ENCODE measurements at places on chromosomes 13 and 19. TPM values are rescaled to one million over a fixed set of nuclear protein-coding genes. Genes with fewer than 3 reads are reported as not detected.
A peak's percentile ranks its signal among the peaks of the same experiment; 100 is the strongest.

TMEM38A gene
- 1.7 TPM for total RNA-seq

KANK3 gene
- 2.7 TPM for total RNA-seq

PSG7 gene
- total RNA-seq, result not detected

DNA sequence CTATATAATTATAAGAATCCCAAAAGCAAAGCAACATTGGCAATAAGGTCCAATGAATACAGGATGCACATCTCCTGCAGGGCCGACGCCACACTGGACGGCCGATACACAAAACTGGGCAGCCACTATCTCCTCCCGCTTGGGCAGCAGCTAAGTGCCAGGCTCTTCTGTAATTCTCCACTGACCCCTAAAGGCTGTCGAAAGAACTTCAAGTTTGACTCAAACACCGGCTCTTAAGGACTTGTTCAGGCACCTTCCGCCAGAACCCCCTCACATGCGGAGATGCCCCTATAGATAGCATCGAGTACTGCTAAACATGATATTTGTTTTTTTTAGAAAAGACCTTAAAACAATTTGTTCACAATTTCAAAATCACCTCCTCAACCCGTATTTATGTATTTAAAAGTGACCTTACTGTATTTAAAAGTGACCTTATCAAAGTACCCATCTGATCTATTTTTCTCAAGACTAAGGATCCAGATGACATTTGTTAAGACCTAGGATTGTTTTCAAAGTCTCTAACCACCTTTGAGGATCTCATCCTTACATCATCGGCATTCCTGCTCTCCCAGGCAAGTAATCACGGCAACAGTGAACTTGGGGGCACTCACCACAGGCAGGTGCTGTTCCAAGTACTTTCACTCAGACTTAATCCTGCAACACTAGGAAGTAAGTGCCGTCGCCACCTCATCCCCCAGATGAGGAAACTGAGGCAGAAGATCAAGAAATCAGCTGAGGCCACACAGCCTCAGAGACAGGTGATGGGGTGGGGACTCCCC lies 77.8 kb downstream of the TUBGCP3 start:
- H3K27me3 ChIP-seq, result no peaks in the 10 kb centered on the region
- H3K36me3 ChIP-seq, result peaks cover 17% of the 10 kb centered on the region
- H3K27ac ChIP-seq, result no peak overlapping the region

- no peak for DNase-seq
- no peak overlapping the region for H3K4me3 ChIP-seq
- H3K36me3 ChIP-seq, result no peaks in the 10 kb centered on the region
- no peak overlapping the region for H3K27ac ChIP-seq
Observed at GRCh38 chr13:89610331-89610730, 1737.2 kb upstream of the MIR17HG start.

- peak overlapping the region; percentile 73 for H3K27ac ChIP-seq
- H3K4me3 ChIP-seq, result peak overlapping the region; percentile 42
- peaks cover 3% of the 10 kb centered on the region for H3K36me3 ChIP-seq
- H3K27me3 ChIP-seq, result peaks cover 5% of the 10 kb centered on the region
- peaks cover 33% of the 10 kb centered on the region for H3K4me1 ChIP-seq
Observed at GRCh38 chr13:30408319-30409101, 13.8 kb upstream of the UBE2L5 start.

ADGRE2 gene
- 0.42 TPM for total RNA-seq

PRRG2 gene
- 1.1 TPM for total RNA-seq

GRCh38 chr13:77907666-77908341 lies 10.8 kb downstream of the EDNRB start:
- no peak overlapping the region for H3K4me3 ChIP-seq
- no peak for DNase-seq
- H3K36me3 ChIP-seq, result no peaks in the 10 kb centered on the region
- no peaks in the 10 kb centered on the region for H3K4me1 ChIP-seq
- no peak overlapping the region for H3K27ac ChIP-seq

- no peak overlapping the region for H3K27ac ChIP-seq
- H3K27me3 ChIP-seq, result no peaks in the 10 kb centered on the region
- H3K4me3 ChIP-seq, result no peak overlapping the region
- DNase-seq, result no peak
- no peaks in the 10 kb centered on the region for H3K36me3 ChIP-seq
- H3K4me1 ChIP-seq, result peaks cover 8% of the 10 kb centered on the region
Observed at GRCh38 chr13:59533561-59534555, 629.9 kb downstream of the DIAPH3 start.

DNA sequence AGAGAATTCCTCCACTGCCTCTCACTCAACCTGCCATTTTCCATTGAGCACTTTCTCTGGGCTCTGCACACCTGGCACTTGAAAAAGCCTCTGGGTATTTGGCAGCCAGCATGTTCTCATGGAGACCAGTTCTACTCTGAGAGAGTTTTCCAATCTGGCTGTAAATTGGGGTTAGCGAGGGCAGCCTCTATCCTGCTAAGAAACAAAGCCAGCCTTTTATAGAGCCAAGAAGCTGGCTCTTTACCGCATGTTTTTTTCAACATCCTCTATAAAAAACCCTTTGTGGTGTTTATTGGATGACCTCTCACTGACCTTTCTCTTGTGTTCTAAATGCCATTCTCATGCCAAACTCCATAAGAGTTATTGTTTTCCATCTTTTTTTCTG lies 52.6 kb upstream of the RCBTB2 start:
- peaks cover 31% of the 10 kb centered on the region for H3K27me3 ChIP-seq
- H3K4me3 ChIP-seq, result no peak overlapping the region
- DNase-seq, result no peak
- H3K36me3 ChIP-seq, result peaks cover 4% of the 10 kb centered on the region
- no peak overlapping the region for H3K27ac ChIP-seq
- H3K4me1 ChIP-seq, result peaks cover 26% of the 10 kb centered on the region

GCDH gene
- total RNA-seq, result 35.4 TPM

ADGRE1 gene
- total RNA-seq, result 1.2 TPM

PRODH2 gene
- total RNA-seq, result not detected

DNA sequence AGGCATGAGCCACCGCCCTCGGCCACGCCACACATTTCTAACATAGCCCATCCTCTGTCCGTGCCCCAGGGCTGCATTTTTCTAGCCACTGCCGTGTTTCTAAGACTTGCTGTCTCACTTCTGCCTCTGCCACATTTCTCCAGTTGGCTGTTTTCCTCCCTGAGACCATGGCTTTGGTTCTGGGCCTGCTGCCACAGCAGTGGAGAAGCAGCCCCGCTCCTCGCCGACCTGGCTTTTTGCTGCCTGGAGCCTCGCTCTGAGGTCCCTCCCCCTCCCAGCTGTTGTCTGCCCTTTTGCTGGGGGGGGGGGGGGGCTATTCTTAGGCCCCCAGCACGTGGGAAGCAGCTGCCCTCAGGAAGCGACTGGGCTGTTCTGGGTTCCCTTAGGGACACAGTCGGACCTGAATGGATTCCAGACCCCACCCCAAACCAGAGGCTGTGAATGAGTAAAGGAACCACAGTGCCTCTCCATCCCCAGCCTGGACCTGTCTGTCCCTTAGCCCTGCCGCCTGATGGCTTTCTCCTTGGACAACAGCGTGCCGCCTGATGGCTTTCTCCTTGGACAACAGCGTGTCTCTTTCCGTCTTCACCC lies 3.3 kb downstream of the GYS1 start:
- no peak overlapping the region for H3K4me3 ChIP-seq
- H3K36me3 ChIP-seq, result peaks cover 27% of the 10 kb centered on the region
- H3K4me1 ChIP-seq, result peaks cover 25% of the 10 kb centered on the region
- no peak overlapping the region for H3K27ac ChIP-seq
- DNase-seq, result no peak

DNA sequence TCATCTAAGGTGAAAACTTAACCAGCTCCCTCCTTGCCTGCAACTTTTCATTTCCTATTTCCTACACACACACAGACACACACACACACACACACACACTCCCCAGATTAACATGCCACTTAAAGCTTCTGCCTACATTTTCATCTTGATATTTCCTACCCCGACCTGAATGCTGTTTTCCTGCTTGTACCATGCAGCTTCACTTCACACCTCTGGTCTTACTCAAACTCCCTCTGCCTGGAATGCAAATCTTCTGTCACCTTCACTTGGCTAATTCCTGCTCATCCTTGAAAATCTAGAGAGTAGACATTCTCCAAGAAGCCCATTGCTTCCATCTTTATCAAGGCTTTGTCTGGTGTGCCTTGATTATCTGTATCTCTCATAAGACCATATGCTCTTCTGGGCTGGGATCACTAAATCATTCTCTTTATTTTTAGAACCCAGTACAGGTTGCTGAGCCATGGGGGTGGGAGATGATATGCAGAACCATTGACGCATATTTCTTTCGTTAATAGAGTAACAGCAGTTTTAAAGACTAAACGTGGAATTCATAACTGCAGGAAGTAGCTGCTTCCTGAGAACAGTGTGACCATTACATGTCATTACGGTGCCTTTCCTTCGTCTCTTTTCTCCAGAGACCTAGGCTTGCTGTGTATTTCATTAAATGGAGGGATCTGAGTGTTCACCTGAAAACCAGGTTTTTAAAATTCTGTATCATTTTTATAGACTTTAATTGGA lies 37.7 kb downstream of the CNMD start:
- peaks cover 3% of the 10 kb centered on the region for H3K36me3 ChIP-seq
- DNase-seq, result no peak
- peaks cover 2% of the 10 kb centered on the region for H3K4me1 ChIP-seq
- H3K27ac ChIP-seq, result no peak overlapping the region
- H3K4me3 ChIP-seq, result no peak overlapping the region
- H3K27me3 ChIP-seq, result no peaks in the 10 kb centered on the region

ZNF675 gene
- total RNA-seq, result 20.9 TPM

DNA sequence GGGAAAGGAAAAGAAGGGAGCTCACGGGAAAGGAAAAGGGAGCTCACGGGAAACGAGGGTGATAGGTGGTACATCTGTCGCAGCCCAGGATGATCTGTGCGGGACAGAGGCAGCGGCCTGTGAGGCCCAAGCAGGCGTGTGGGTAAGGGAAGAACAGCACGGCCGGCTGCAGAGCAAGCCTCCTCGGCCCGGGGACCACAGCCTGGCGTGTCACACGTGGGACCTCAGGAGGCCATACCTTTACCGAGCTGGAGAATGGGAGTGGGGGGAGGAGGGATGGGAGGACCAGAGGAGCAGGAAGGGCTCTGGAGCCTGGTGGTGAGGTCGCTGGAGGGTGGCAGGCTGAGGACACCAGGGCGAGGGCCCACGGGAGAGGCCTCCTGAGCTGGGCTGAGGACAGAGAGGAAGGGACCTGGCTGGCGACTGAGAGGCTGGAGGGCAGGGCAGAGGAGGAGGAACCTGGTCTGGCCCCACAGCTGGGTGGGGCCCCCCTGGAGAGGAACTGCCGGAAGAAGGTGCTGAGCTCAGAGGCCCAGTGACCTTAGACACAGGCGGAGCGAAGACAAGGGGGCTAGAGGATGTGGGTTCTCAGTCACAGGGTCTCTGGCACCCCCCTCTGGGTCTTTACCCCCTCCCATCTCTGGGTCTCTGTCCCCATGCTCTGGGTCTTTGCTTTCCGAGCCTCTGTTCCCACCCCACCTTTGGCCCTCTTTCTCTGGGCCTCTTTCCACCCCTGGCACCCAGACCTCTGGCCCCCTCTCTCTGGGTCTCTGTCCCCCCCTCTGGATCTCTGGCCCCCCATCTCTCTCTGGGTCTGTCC lies 2.9 kb upstream of the FTL start:
- peak overlapping the region; percentile 97 for H3K27ac ChIP-seq
- H3K36me3 ChIP-seq, result peaks cover 50% of the 10 kb centered on the region
- H3K4me1 ChIP-seq, result peaks cover 85% of the 10 kb centered on the region
- DNase-seq, result peak; percentile 45

DNA sequence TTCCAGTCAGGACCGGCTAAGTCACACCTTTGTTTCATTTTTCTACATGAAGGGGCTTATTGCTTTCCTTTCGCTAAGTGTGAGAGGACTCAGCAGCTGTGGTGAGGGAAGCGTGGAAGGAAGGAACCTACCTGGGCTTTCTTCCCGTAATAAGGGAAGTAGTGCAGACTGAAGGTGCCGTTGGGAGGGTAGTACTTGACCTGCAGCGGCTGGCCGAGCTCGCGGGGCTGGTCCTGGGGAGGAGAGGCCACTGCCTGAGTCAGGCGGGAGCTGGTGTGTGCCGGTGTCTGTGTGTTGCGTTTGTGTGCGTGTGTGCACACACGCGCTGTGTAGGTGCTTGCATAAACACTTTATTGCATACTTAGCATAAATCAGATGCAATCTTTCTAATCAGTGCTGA lies 7.7 kb downstream of the ATP4B start:
- no peaks in the 10 kb centered on the region for H3K36me3 ChIP-seq
- no peak overlapping the region for H3K4me3 ChIP-seq
- no peaks in the 10 kb centered on the region for H3K27me3 ChIP-seq
- peaks cover 19% of the 10 kb centered on the region for H3K4me1 ChIP-seq

FXYD7 gene
- total RNA-seq, result 5.0 TPM

ZNF439 gene
- 8.3 TPM for total RNA-seq

KCNRG gene
- total RNA-seq, result 0.42 TPM

DNA sequence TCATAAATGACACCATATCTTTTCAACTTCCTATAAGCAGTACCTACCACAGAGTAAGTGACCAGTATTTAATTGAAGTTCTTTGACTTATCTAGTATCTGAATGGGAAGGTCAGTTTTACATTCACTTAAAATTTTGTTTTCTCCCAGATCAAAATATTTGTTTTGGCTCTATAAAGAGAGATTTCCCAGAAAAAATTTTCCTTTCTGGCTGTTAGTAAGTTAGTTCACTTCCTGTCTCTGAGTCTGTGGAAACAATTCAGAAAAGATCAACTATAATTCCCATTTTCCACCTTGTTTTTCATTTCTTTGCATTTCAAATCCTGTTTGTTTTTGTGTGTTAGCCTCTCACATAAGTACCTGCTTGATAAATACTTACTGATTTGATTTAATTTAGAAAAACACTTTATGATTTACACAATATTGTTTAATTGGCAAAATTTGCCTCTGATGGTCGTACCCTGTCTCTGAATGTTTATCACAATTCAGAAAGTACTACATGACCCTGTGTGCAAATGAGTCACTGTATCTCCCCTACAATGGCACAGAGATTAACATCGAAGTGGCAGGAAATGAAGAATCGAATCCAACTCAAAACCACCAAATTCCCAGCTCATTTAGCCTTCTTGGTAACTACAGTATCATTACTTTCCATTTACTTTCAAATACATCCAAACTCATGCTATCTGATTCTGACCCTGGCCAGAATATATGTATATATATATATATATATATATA lies 15.4 kb upstream of the MED4 start:
- no peak for DNase-seq
- H3K4me3 ChIP-seq, result no peak overlapping the region
- peaks cover 16% of the 10 kb centered on the region for H3K27me3 ChIP-seq
- no peak overlapping the region for H3K27ac ChIP-seq

GRCh38 chr19:3370214-3370720 lies 3.9 kb downstream of the NFIC start:
- H3K4me1 ChIP-seq, result peaks cover 18% of the 10 kb centered on the region
- H3K36me3 ChIP-seq, result no peaks in the 10 kb centered on the region
- peaks cover 20% of the 10 kb centered on the region for H3K27me3 ChIP-seq
- no peak for DNase-seq
- no peak overlapping the region for H3K27ac ChIP-seq
- no peak overlapping the region for H3K4me3 ChIP-seq

GRCh38 chr19:56092685-56093631 lies 28.1 kb downstream of the ZNF787 start:
- no peak for DNase-seq
- no peaks in the 10 kb centered on the region for H3K4me1 ChIP-seq
- H3K4me3 ChIP-seq, result no peak overlapping the region
- no peak overlapping the region for H3K27ac ChIP-seq
- no peaks in the 10 kb centered on the region for H3K27me3 ChIP-seq
- peaks cover 33% of the 10 kb centered on the region for H3K36me3 ChIP-seq

Data from activated CD4-positive, alpha-beta T cell treated with anti-CD3 and anti-CD28 coated beads, Interleukin-2, amount 10 ng/mL, durations not matched to agents 7 days and 5 days (primary cell).